CD4-positive, alpha-beta T cell treated with Interferon gamma for 1 hour (primary cell): ENCODE measurements at places on chromosomes 16 and 17.

DNA sequence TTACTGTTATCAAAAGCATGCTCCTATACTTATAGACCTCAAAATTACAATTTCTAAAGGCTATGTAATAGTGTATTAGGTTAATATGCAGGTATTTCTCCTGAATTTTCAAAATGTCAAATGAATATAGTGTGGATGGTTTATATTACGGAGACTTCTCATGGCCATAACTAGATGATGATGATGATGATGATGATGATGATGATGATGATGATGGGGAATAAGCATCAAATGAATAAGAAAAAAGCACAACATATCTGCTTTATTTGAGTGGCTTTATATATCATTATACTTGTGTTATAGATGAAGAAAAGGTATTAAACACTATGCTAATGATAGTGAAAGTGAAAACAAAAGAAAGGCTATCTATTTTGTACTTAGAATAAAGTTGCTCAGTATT, 53.9 kb downstream of the CDC27 start:
- DNase-seq = no peak

- no peak for DNase-seq
Measured at GRCh38 chr16:67312719-67313118, 13.8 kb downstream of the KCTD19 start.

GRCh38 chr17:49528966-49529365, 33.9 kb downstream of the NGFR start:
- DNase-seq = no peak

- DNase-seq = no peak
Measured at GRCh38 chr17:79104898-79105600, 30.4 kb downstream of the ENGASE start.

GRCh38 chr17:8628609-8629169, 1.8 kb downstream of the MYH10 start:
- no peak for DNase-seq

DNA sequence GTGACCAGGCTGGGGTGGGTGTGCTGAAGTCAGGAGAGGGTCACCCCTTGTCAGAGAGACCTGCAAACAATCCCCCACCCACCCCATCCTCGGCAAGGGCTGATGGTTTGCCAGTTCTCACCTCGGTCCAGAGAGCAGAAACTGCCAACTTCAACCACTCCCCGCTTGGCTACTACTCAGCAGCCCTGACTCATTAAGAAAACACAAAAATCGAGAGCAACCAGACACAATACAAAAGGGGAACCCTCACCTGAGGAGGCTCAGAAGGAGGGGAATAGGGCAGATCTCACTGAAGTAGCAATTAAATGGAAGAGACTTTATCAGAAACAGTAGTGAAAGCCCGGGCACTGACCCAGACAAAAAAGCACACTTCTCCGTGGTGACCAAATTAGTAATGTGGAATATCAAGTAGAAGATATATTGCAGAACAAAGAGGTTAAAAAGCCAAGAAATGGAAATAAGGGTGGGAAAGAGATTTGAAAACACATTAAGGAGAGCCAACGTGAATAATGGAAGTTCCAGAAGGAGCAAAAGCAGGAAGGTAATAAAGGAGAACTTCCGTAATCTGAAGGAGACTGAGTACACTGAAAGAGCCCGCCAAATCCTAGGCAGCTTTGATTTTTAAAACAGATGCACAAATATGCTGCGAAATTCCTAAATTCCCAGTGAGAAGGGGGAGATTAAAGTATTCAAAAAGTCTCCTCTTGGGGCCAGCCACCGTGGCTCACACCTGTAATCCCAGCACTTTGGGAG, 23.6 kb downstream of the CENPV start:
- DNase-seq = no peak

DNA sequence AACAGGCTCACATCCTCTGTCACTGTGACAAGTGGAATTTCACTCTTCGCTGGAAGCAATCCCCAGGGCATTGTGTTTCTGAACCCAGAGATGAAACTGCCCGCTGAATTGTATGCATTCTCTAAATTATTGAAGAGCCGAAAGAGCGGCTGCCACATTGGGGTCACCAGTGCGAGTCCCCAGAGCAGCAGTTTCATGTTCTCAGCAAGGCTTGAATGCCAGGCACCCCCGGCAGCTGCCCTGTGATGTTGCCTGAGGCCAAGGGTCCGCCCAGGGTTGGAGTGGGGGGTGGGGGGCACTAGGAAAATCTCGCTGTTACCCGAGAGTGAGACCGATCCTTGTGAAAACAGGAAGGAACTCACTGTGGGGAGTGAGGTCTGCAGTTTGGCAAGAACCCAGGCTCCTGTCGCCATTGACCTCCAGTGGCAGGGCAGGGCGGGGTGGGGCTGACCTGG, 20.7 kb upstream of the BCAR1 start:
- DNase-seq = no peak

GRCh38 chr17:43713494-43714162, 45.0 kb downstream of the SOST start:
- no peak for DNase-seq

- peak; percentile 40 for DNase-seq
Measured at GRCh38 chr17:59842901-59843652, 49.7 kb downstream of the TUBD1 start.

DNA sequence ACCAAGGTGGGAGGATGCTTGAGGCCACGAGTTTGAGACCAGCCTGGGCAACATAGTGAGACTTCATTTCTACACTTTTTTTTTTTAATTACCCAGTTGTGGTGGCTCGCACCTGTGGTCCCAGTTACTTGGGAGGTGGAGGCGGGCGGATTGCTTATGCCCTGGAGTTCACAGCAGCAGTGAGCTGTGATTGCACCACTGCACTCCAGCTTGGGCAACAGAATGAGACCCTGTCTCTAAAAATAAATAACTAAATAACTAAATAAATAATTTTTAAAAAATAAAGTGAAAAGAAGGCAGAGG, 9.3 kb downstream of the DNAI2 start:
- DNase-seq = no peak

DNA sequence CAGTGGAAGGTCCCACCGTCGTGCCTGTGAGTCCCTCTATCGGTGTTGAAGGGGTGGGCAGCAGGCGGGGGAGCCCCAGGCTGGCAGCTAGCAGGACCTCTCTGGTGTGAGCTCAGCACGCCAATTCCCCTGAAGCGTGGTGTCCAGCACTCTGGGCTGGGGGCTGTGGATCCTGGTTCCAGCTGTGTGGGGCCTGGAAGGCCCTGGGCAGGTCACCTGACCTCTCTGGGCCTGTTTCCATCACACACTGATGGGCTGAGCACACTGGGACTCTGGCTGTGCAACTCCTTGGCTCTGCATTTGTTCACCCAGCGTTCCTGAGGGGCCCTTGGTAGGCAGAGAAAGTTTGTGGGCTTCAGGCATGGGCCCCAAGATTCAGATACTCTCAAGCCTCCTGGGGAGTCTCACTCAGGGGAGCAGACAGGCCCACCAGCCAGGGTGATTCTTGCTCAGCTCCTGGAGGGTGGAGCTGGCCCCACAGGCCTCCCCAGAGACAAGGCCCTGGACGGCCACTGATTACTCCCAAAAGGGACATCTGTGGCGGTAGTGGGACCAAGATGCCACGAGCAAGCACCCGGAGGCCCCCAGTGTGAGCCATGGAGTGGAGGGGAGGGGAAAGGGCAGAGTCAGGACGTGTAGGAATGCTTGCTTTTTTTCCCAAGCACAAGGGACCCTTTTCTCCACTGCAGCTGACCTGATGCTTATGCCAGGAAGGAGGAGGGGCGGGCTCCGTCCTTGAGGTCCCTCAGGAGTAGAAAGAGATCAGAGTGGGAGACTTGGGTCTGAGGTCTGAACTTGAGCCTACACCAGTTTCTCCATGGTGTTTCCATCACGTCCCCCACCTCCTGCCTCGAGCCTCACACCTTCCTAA, 8.5 kb downstream of the SCGB1C2 start:
- no peak for DNase-seq

GRCh38 chr17:56629531-56630075, 36.1 kb downstream of the NOG start:
- no peak for DNase-seq

- DNase-seq = peak; percentile 31
Measured at GRCh38 chr17:48547808-48548522, 3.1 kb upstream of the HOXB2 start.

DNA sequence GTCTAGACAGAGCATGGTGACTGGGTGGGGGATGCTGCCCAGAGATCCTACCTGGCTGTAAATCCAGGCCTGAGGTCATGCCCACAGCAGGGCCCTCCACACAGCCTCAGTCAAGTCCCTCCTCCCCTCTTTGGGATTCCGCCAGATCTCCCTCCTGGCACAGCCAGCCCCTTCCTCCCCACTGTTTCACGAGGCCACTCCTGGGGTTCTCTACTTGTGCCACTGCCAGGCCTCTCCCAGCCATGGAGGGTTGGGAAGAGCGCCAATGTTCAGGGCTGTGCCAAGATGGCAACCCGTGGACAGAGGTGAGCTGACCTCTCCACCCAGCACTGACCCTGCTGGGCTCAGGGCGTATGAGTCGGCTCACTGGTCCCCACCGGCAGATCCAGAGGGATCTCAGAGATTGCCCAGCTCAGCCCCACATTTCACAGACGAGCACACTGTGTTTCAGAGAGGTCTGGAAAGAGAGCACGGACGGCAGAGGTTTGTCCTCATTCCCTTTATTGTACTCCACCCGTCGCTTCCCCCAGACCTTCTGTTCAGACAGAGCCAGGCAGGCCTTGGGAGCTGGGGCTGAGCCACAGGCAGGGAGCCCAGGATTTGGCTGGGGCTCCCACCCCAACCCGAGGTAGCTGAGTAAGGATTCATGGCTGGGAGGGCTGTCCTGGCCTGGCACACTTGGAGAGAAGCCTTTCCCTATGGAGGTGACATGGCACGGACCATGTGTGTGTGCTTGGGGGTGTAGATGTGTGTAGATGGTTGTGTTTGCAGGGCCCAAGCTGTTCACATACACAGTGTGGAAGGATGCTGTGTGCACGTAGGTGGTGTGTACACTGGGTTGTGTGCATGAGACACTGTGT, 3.5 kb upstream of the CAMKK1 start:
- DNase-seq = no peak

GRCh38 chr16:56477096-56477878, 25.9 kb downstream of the OGFOD1 start:
- DNase-seq = no peak

DNA sequence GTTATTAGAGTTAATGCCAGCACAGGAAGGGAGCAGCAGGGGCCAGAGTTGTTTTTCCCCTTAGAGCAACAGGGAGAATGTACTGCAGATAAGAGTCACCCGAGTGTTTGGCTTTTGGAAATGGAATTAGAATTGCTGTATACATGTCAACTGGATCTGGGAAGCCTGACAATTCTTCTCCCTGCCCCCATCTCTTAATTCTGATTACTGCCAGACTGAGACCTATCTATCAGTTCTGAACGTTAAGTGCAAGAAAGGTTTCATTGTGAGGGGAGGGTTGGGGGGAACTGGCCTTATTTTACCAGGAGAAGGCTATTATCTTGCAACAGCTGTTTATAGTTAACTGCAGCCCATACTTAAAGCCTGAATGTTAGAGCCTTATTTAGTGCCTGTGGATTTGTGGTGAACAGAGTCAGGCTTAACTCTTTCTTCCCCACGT, 424.5 kb upstream of the CDH11 start:
- no peak for DNase-seq

DNA sequence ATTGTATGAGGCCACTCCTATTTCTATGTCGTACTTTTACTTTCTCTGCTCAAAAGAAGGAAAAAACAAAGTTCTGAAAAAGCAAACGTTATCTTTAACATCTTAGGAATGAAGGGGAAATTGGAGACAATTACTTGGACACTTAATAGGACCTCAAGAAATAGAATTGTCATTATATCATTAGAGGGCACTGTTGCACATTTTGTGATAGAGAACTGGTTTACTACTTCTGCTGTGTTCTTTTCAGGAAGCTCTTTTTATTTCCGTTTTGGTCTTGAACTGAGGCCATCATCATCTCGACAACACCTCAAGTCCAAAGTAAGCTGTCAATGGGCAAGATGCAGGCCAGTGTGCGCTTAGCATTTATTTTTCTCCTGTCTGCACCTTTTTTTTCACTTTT, 14.6 kb downstream of the COG4 start:
- no peak for DNase-seq

- no peak for DNase-seq
Measured at GRCh38 chr16:78647019-78647418, 547.6 kb downstream of the WWOX start.

- DNase-seq = peak; percentile 64
Measured at GRCh38 chr17:3695723-3696411, at the start of gene P2RX5. P2RX5 (minus strand) TSS chr17:3696155; CDS start chr17:3696005, 150 bp downstream.

DNA sequence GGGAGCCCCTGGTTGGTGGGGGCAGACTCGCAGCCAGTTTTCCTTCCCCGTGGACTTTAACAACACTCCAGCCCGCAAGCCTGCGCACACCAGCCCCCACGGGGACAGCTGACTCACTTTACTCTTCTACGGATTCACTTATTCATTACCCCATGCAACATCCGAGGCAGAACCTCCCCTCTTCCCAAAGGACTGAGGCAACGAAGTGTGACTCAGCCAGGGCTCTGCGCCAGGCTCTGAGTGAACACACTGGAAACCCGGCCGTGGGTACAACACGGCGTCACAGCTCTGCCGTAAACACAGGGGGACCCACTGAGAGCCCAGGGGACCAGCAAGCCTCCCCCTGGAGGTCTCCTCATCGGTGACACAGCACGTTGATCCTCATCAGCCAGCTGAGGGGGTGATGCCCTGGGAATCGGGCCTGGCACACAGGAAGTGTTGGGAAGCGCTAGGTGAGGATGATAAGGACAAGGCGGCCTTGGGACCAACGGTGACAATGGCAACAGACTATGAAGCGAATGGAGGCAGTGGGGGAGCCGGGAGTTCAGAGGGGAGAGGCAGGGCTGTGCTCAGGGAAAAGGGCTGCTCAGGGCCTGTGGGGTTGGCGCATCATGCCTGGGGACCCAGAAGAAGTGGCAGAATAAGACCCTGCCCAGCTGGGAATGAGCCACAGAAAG, 14.6 kb downstream of the COTL1 start:
- peak; percentile 65 for DNase-seq

DNA sequence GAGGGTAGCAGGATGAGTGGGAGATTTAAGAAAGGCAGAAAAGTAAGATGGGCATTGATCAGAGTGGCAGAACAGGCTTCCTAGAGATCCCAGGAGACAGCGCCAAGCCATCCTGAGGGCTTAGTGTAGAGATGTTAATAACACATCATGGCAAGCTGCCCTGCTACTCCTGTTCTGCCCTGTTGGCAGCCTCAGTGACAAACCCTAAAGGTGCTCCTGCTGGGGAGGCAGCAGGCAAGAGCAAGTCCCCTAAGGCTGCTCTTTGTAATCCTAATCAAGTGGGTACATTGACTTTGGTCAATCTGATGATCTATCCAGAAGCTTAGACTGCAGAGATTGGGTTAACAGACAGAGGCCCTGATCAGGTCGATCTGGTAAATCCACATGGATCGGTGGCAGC, 16.3 kb downstream of the ANKFN1 start:
- no peak for DNase-seq

GRCh38 chr16:68247400-68247799, 2.2 kb downstream of the PLA2G15 start:
- peak; percentile 30 for DNase-seq

- no peak for DNase-seq
Measured at GRCh38 chr17:40167685-40168261, 9.5 kb upstream of the RAPGEFL1 start.
